ENCODE measurements at places on chromosomes 1 and 21. TPM values are rescaled to one million over a fixed set of nuclear protein-coding genes. Genes with fewer than 3 reads are reported as not detected.

DNA sequence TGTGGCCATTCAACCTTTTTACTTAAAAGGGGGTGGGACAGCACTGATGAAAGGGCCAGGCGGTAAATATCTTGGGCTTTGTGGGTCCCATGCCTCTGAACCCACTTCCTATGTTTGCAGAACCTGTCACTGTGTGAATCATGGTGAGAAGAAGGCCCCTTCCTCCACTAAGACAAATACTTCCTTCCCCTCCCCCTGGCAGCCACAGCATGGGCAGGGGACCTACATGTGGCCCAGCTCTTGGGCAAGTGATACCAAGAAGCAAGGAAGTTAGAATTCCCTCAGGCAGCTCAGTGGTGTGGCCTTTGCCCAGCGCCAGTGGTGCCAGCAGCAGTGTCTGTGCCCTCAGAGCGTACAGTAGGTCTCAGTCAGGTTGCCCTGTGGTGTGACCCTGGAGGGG lies 168.6 kb downstream of the TRIM33 start:
- no peaks in the 10 kb centered on the region for H3K27me3 ChIP-seq
- H3K36me3 ChIP-seq, result no peaks in the 10 kb centered on the region
- no peak overlapping the region for H3K27ac ChIP-seq

LCE1B gene
- total RNA-seq, result not detected

UQCRH gene
- 403 TPM for total RNA-seq

GRCh38 chr1:33637846-33638440 lies 165.5 kb downstream of the ZSCAN20 start:
- H3K4me3 ChIP-seq, result no peak overlapping the region
- H3K27me3 ChIP-seq, result peaks cover 32% of the 10 kb centered on the region
- no peaks in the 10 kb centered on the region for H3K36me3 ChIP-seq
- H3K4me1 ChIP-seq, result no peaks in the 10 kb centered on the region

GRCh38 chr1:28592321-28593071 lies 431 bp downstream of the RAB42 start:
- H3K4me1 ChIP-seq, result peaks cover 9% of the 10 kb centered on the region
- H3K27me3 ChIP-seq, result peaks cover 14% of the 10 kb centered on the region
- peak overlapping the region; percentile 66 for H3K4me3 ChIP-seq
- H3K27ac ChIP-seq, result no peak overlapping the region
- no peak for DNase-seq
- H3K36me3 ChIP-seq, result peaks cover 8% of the 10 kb centered on the region

DNA sequence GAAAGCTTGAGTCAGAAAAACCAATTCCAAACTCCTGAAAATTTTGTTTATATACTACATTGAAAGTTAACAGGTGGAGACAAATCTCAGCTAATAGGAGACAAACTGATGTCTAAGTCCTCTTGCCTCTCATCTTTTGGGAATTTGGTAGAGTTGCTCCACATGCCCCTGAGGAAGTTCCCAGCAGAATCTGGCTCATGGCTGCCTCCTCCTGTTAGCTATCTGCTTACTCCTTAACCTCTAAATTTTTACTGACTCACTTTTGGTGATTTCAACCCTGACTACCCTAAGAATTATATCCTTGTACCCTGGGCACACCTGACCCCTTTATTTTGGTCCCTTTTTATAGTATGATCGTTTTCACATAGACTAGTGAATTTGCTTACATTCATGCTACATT lies 633.7 kb upstream of the USP24 start:
- H3K4me3 ChIP-seq, result no peak overlapping the region
- H3K36me3 ChIP-seq, result no peaks in the 10 kb centered on the region
- no peaks in the 10 kb centered on the region for H3K4me1 ChIP-seq
- no peak overlapping the region for H3K27ac ChIP-seq

GBP6 gene
- total RNA-seq, result 0.07 TPM

RXFP4 gene
- total RNA-seq, result 0.29 TPM

DNA sequence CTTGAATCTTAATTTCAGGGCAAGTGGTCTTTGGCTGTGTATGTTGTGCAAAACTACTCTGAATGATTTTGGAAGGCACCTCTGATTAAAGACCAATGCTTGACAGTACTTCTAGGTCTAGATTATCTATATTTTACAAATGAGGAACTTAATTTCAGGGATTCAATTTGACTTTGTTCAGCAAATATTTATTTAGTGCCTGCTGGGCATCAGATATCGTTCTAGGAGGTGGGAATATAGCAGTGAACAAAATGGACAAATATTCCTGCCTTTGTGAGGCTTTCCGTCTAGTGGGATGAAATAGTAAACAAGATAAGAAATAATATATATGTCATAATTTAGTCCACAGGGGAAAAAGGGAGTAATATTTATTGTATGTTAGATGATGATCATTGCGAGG lies 4.7 kb downstream of the ZNF326 start:
- H3K4me1 ChIP-seq, result peaks cover 39% of the 10 kb centered on the region
- H3K4me3 ChIP-seq, result no peak overlapping the region
- no peak overlapping the region for H3K27ac ChIP-seq
- H3K27me3 ChIP-seq, result no peaks in the 10 kb centered on the region
- peaks cover 13% of the 10 kb centered on the region for H3K36me3 ChIP-seq

DNA sequence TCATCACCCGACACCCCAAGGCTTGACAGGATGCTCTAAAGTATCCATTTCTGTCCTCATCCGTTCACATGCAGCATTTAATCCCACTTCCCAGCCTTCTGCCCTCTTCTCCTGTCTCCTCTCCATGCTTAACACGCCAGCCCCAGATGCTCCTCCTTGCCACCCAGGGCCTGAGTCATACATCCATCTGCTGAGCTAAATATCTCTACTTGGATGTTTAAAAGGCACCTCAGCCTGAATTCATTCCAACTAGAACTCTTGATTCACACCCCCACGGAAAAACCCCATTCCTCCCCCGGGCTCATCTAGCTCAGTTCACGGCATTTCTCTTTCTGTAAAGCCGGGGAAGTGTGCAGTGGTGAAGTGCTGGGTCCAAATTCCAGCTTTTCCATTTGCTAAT lies 27.7 kb downstream of the TEX35 start:
- no peak overlapping the region for H3K4me3 ChIP-seq
- peaks cover 4% of the 10 kb centered on the region for H3K4me1 ChIP-seq
- no peak overlapping the region for H3K27ac ChIP-seq

GRCh38 chr1:209356976-209357377 lies 226.5 kb upstream of the CAMK1G start:
- no peaks in the 10 kb centered on the region for H3K27me3 ChIP-seq
- no peak overlapping the region for H3K4me3 ChIP-seq
- H3K36me3 ChIP-seq, result no peaks in the 10 kb centered on the region
- no peak overlapping the region for H3K27ac ChIP-seq

TLCD4 gene
- 0.12 TPM for total RNA-seq

DNA sequence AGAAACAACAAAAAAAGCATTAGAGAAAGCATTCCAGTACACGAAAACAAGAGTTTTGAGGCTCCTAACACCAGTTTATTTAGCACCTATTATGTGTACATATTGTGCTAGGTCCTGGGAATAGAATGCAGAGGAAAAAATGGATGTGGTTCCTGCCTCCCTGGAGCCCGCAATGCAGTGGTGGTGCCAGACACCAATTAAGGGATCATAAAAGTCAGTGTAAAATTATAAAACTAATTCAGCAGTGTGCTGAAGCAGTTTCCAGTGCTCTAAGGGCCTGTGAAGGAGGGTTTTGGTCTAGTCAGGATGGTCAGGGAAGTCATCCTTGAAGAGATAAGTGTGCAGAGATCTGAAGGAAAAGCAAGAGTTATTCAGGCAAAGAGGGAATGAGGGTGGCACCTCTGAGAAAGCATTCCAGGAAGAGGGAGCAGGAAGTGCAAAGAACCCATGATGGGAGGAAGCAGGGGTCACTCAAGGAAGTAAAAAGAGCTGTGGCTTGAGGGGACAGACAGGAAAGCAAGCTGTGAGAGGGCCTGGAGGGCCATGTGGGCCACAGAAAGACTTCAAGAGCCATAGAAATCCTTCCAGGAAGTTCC lies 65.2 kb upstream of the IFNLR1 start:
- H3K36me3 ChIP-seq, result no peaks in the 10 kb centered on the region
- H3K27ac ChIP-seq, result no peak overlapping the region
- no peak overlapping the region for H3K4me3 ChIP-seq
- DNase-seq, result no peak
- H3K27me3 ChIP-seq, result no peaks in the 10 kb centered on the region

GRCh38 chr1:38885092-38885491 lies 3.7 kb upstream of the GJA9 start:
- H3K36me3 ChIP-seq, result no peaks in the 10 kb centered on the region
- no peaks in the 10 kb centered on the region for H3K4me1 ChIP-seq
- H3K27ac ChIP-seq, result no peak overlapping the region
- no peak for DNase-seq
- no peaks in the 10 kb centered on the region for H3K27me3 ChIP-seq
- no peak overlapping the region for H3K4me3 ChIP-seq

ECM1 gene
- total RNA-seq, result 0.69 TPM

All from activated naive CD4-positive, alpha-beta T cell treated with anti-CD3 and anti-CD28 coated beads for 36 hours (primary cell).